ENCODE measurements at places on chromosomes 4 and X.

GRCh38 chr4:143352720-143353119 lies 16.0 kb downstream of the GAB1 start:
- DNase-seq: no peak

- DNase-seq: no peak
Measured at GRCh38 chr4:164021947-164022346, 527.5 kb downstream of the TMA16 start.

GRCh38 chr4:5888222-5889001 lies 4.5 kb downstream of the CRMP1 start:
- DNase-seq: no peak

DNA sequence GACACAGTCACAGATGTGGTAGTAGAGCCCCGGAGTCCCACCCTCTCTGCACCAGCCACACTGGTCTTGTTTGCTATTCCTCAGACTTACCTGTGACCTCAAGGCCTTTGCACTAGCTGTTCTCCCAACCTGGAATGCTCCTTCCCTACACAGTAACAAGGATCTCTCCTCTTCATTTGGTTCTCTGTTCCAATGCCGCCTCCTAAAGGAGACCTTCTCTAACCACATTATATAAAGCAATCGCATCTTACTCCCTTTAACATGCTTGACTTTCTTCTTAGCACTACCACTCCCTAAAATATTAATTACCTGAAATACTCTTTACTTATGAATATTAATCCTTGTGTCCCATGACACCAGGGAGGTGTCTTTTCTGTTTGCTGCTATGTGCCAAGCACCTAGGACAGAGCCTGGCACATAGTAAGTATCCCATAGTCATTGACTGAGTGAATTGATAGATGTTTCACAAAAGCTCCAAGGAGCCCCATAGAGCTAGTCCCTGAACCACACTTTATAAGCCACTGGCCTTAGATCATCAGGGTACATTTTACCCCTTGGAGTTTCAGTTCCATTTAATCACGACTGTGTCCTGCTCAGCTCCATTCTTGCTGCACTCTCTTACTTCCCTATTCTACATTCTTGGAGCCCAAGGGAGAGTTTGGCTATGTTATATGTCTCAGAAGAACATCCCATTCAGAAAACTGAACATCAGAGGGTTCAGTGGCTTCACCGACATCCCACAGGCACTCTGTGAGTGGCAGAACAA lies 312.7 kb downstream of the RAB28 start:
- DNase-seq: no peak

GRCh38 chrX:71366674-71367256 lies 608 bp downstream of the TAF1 start:
- peak; percentile 38 for DNase-seq

DNA sequence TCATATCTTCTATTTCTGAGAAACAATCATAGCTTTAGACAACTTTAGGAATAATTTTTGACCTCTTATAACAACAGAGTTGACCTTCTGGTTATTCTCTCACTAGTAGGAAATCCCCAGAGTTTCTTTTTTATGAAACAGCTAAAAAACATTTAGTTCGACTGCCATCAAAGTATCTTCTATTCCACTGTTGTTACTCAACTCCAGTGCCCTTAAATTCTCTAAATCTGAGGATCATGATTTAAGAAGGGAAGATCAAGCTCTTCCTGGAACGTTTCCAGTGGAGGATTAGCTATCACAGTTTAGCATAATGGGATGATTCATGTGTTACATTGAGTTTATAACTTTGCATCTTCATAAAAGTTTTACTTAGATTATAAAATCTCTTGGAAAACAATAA lies 134.9 kb upstream of the VEGFC start:
- DNase-seq: peak; percentile 84

- DNase-seq: no peak
Measured at GRCh38 chr4:79163981-79164490, 161.8 kb downstream of the NAA11 start.

GRCh38 chr4:142540483-142540804 lies 305.7 kb downstream of the INPP4B start:
- DNase-seq: no peak

DNA sequence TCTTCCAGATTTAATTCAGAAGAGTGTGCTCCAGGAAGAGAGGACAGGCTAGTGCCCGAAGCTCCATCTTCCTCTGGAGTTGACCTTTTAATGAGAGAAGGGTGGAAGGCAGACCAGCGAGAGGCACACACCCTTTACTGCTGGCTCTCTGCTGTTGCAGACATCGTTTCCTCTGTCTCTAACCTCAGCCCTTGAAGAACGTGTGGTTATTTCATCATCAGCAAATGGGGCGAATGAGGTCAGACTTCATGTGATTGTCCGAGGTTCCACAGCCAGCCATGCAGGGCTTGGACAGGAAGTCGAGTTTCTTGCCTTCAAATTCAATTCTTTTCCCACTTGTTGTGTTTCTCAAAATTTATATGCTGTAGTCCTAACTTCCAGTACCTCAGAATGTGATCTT lies 155.2 kb upstream of the MSX1 start:
- peak; percentile 39 for DNase-seq

- no peak for DNase-seq
Measured at GRCh38 chrX:63708801-63709200, 76.2 kb downstream of the ARHGEF9 start.

DNA sequence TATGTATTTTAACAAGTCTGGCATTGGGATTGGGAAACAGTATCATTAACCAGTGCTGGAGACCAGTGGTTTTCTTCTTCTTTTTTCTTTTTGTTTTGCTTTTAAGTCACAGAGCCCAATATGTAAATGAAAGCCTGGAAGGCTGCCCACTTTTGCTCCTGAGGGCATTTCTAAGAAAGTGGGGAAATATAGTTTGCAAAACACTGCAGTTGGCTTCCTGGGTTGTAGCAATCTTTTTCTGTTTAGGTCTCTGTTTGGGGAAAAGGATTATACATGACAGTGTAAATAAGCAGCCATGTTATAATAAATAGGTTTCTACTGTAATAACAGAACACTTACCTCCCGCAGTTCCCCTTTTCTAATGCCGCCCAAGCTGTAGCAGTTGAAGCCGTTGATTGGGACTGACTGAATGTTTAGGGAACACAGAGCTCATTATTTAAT lies 105.5 kb downstream of the TMEM164 start:
- peak; percentile 45 for DNase-seq

GRCh38 chrX:12234534-12235329 lies 96.5 kb downstream of the FRMPD4 start:
- peak; percentile 32 for DNase-seq

DNA sequence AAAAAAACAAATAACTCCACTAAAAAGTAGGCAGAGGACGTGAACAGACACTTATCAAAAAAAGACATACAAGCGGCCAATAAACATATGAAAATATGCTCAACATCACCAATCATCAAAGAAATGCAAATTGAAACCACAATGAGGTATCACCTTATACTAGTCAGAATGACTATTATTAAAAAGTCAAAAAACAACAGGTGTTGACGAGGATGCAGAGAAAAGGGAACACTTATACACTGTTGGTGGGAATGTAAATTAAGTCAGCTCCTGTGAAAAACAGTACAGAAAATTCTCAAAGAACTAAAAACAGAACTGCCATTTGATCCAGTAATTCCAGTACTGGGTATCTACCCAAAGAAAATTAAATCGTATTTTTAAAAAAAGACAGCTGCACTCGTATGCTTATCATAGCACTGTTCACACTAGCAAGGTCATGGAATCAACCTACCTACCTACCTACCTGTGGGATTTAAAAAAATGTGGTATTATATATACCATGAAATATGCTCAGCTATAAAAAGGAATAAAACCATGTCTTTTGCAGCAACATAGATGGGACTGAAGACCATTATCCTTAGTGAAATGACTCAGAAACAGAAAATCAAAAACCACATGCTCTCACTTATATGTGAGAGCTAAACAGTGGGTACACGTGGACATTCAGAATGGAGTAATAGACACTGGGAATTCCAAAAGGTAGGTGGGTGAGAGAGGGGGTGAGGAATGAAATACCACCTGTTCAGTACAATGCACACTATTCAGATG lies 24.8 kb upstream of the PTPN13 start:
- DNase-seq: no peak

- no peak for DNase-seq
Measured at GRCh38 chr4:118289794-118290193, 63.0 kb downstream of the PRSS12 start.

GRCh38 chr4:2755821-2756690 lies at the start of gene TNIP2:
TNIP2 (minus strand) TSS chr4:2756336; CDS start chr4:2756289, 47 bp downstream.
- DNase-seq: peak; percentile 75

DNA sequence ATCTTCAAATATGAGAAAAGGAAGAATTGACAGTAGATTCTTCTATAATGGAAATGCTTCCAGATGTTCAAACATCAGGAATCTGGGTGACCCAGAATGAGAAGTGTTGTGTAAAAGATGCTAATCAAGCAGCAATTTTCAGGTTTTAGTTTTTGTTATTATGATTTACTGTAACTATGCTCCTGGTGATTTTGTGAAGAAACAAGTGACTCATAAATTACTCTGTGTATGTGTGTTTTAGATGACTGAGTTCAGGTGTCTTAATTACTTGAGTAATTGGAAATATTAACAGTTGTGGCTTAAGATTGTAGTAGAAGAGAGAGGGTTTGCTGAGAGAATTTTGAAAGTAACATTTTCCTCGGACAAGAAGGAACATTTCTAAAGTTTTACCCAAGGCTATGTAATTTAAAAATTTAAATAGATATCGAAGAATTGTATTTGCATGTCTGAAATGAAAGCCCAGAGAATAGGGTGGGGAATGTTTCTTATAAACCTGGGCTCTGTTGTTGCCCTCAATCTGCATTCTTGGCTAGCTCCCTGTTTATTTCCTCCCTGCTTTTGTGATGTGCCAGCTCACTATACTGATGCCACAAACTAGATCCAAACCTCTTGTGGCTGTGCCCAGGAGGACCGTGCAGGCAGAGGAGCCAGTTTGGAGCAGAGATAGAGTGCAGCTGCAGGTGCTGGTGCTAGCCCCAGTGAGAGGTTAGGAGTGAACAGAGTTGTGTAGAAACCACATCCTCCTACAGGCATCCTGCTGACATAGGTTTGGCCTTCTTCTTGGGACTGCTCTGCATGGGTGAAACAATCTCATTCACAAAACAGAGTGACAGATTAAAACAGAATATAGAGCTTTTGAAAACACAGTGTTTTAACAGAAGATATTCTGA lies 25.4 kb upstream of the TNIP3 start:
- no peak for DNase-seq
